ENCODE measurements at places on chromosomes 1 and 21.

DNA sequence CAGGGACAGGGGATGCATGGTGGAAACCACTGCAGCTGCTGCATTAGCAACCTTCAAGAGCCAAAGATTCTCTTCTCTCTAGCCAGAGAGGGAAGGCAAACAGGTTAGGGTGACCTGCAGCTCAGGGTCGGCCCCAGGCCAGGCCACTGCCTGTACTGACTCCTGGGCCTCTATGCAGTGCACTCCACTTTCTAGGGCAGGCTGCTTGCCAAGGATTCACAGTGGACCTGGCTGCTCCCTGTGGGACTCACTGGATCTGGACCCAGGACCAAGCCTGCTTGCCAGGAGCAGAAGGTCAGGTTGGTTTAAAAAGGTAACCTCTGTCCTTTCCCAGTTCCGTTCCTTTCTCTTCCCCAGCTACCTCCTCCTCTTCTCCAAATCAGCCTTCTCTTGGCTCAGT is 52.4 kb downstream of the HIVEP3 start:
- DNase-seq = no peak

DNA sequence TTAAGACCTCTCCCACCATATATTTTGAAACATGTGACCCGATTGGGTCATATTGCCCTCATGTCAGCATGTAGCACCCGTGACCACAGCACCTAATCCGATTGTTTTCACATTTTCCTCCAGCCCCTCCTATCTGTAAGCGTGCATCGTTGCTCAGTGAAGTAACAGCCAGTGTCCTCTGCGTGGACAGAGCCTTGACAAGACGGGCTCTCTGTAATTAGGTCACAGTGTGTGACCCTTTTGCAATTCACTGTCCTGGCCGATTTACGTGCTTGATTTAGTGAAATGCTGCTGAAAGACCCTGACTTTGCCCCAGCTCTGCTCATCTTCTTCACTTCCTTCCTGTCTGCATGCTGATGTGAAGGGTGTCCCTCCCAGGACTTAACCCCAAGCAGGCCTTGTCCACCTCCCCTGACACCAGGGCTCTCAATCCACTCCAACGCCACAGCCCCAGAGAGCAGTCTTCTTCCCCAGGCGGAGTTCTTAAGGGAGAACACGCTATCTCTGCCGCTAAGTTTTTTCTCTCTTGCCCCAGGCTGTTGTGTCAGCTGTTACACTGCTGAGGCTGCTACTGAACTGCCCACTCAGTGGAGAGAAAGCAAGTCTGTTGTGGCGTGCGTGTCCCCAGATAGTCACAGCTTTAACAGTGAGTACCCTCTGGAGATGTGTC is 19.4 kb downstream of the URB2 start:
- no peak for DNase-seq

GRCh38 chr21:42162831-42163510 is 56.0 kb upstream of the ABCG1 start:
- no peak for DNase-seq

GRCh38 chr1:225434046-225434445 is 6.2 kb upstream of the LBR start:
- no peak for DNase-seq

DNA sequence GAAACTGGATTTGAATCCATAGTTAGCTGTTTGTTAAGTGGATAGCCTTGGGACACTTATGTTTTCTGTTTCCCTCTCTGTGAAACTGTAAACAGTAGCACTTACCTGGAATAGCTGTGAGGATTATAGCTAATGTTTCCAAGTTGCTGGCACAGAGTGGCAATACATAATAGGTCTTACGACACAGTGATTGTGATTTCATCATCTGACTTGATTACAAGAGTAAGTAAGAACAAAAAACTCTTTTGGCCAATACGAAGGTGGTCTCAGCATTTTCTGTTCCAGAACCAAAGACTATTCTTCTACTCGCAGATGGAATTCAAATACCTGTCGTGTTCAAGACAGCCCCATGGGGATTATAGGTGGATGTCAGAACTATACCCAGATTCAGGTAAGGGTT is 2.1 kb downstream of the C8B start:
- DNase-seq = no peak

DNA sequence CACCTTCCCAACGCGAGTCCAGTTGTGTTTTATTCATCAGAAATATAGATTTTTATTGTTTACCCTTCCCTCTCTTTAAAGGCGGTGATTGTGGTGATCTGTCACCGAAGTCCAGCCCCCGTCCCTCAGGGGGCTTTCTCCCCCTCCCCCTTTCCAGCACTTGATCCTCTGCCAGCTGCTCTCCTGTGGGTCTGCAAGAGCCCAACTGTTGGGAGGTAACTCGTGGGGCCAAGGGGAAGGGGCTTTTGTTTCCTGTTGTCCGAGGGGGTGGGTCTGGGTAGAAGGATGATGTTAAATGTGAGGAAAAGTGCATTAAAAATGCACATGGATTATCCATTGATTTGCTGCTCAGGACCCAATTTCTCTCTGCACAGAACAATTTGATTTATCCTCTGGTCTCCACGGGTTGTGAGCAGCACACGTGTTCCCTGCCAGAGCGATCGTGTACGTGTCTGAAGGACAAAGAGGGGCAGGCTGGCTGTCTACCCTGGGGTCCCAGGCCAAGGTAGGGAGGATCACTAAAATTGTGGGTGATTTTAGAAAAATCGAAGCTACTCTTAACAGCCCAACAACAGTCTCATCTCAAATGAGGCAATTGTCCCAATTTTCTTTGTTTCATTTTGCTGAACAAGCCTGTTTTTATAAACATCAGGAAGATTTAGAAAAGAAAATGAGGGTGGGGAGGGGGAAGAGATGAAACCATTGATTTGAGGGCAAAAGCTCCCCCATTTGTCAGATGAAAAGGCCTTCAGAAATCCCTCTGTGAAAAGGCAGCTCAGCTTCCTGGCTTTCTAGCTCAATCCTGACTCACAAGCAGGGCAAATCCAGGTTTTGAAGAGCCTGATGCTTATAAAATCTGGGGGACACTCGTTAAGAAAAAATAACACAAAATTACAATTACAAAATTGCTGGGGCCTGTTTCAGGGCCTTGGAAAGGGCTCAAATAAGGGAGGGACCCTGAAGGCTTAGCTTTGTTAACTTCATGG is 176.2 kb downstream of the RHOU start:
- DNase-seq = no peak

DNA sequence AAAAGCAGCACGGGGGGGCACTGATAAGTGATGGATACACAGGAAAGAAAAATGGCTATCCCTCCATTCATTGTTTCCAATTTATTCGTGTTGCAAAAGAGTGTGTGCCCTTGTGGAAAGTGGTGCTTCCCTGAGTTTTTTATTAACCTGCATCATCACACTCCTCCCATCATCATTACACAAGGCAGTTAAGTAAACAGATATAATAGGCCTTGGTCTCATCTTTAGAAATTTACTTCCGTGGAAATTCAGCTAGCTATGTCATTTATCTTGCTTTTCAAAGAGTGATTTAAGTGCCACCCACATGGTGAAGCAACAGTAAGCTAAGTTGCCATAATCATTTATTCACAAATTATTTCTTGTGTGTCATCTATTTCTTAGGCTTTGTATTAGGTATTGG is 473.3 kb downstream of the NEGR1 start:
- DNase-seq = no peak

GRCh38 chr1:51297401-51298321 is 32.7 kb downstream of the TTC39A start:
- no peak for DNase-seq

DNA sequence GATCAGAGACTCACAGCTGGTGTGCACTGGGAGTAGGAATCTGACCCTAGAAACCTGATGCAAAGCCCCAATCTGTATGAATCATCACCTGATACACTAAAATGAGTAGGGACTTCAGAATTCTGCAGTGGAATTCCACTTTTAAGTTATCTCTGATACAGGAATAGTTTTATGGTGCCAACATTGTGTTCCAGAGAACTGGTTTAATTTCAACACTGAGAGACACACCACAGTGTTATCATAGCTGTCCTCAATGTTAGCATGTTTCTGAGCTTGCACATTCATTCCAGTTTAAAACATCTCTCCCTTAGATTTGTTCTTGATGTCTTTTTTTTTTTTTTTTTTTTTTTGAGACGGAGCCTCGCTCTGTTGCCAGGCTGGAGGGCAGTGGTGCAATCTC is 7.1 kb downstream of the UTS2 start:
- DNase-seq = no peak

GRCh38 chr1:248828845-248829244 is 3.1 kb upstream of the SH3BP5L start:
- no peak for DNase-seq

- DNase-seq = no peak
Measured at GRCh38 chr1:151858886-151859665, 5.6 kb upstream of the THEM5 start.

- no peak for DNase-seq
Measured at GRCh38 chr1:217193151-217193550, 437.7 kb downstream of the GPATCH2 start.

- DNase-seq = no peak
Measured at GRCh38 chr1:94044290-94044790, 76.6 kb downstream of the ABCA4 start.

- no peak for DNase-seq
Measured at GRCh38 chr21:16834791-16835190, 678.1 kb upstream of the CXADR start.

DNA sequence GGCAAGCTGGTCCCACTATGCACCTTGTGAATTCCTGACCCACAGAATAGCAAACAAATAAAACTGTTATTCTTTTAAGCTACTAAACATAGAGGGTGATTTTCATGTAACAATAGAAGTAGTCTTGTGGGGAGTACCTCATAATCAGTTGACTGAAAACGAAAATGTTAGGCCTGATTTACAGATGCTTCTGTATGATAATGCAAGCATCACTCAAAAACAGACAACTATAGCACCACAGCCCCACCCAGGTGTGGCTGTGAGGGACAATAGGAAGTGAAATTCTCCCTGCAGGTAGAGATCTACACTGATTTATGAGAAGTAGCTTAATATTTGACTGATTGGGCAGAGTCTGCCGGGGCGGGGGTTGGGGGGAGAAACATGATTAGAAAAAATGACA is 26.5 kb upstream of the KRTAP19-8 start:
- no peak for DNase-seq

GRCh38 chr1:109628540-109629321 is 9.1 kb downstream of the AMPD2 start:
- DNase-seq = no peak

GRCh38 chr1:206705191-206705590 is 20.5 kb downstream of the MAPKAPK2 start:
- DNase-seq = no peak

DNA sequence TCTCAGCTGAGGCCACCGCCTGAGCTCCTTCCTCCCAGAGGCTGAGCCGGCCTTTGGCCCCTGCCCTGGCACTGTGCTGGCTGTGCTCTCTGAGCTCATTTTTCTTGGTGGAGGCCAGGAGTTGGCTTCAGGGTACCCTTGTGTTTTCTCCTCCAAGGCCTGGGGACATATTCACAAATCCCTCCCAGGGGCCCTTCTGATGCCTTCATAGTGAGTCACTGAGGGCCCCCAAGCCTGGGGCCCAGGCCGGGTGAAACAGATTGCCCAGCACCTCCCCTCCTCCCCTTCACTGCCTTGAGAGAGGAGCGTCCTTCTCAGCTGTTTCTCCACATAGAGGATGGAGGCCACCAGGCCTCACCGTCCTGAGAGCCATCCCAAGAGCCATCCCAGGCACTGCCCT is 105.8 kb downstream of the SIK1 start:
- DNase-seq = no peak

All from stimulated activated CD8-positive, alpha-beta memory T cell treated with anti-CD3 and anti-CD28 coated beads, Interleukin-4, amount 100 ng/mL, for 1 hour (primary cell).